ENCODE measurements at places on chromosomes 2 and 18.

DNA sequence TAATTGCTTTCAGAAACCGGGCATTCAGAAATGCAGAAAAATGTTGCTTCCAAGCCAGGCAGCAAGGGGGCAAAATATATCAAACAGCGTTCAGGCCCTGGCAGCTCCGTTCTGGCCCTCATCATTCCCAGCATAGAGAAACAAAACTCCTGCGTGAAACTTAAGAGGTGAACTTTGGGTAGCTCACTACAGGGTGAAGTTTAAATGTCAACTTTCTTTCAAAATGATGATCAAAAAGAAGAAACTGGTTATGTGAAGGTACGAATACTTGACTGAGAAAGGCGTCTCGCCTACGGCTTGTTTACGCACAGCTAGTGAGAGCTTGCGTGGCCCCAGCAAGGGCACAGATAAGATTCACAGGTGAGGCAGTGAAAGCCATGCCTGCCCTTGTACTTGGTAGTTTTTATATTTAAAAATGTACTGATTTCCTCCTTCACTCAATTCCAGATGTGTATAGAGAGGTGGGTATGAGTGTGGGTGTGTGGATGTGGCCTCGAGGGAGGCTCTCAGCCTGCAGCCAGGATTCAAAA is 127.5 kb downstream of the NFATC1 start:
- DNase-seq, result peak; percentile 78

GRCh38 chr18:73099759-73100158 is 232.0 kb upstream of the NETO1 start:
- DNase-seq, result no peak

- no peak for DNase-seq
These were observed 157.1 kb downstream of the RIT2 start for GRCh38 chr18:42958353-42958752.

DNA sequence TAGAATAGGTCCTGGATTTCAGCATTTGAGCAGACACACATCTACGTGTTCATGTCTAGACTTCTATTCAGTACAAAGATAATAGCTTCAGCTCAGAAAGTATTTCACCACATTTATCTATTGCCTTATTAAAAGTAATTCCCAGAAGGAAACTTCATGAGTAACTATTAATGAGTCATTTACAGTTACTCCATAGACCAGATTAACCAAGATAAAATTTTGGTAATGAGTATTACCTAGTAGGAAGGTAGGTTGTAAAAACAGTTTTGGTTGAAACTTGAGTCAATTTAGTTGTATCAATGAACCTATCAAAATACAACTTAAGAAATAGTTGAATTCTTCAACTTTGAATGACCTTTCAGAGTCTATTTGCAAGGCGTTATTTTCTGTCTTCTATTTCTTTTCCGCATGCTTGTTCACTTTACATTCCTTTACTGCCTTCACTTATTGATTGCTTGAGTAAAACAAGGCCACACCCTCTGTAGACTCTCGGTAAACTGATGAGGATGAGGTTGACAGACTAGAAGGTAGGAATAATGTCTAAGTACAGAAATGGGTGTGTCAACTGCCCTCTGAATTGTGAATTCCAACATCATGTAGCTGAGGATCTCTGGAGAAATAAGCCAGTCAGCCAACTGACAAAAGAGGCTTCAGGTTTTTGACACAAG is 1165.6 kb upstream of the ZEB2 start:
- no peak for DNase-seq

DNA sequence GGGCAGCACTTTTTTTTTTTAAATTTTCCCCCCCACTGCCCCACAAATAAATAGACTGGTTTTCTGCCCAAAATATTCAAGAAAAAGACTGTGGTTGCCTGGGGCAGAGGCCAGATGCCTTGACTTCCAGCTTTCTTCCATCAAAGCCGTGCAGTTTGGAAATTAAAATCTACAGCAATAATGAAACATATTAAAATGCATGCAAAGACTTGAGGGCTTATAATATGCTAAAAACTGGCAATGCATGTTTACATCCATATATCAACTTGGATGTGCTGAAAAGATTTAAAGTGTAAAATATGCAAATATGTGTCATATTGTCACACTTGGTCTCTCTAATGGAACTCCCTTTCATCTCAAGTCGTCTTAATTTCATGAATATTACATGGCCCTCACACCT is 2036.2 kb upstream of the PIK3C3 start:
- no peak for DNase-seq

GRCh38 chr2:186559370-186559769 is 30.5 kb upstream of the ITGAV start:
- no peak for DNase-seq

DNA sequence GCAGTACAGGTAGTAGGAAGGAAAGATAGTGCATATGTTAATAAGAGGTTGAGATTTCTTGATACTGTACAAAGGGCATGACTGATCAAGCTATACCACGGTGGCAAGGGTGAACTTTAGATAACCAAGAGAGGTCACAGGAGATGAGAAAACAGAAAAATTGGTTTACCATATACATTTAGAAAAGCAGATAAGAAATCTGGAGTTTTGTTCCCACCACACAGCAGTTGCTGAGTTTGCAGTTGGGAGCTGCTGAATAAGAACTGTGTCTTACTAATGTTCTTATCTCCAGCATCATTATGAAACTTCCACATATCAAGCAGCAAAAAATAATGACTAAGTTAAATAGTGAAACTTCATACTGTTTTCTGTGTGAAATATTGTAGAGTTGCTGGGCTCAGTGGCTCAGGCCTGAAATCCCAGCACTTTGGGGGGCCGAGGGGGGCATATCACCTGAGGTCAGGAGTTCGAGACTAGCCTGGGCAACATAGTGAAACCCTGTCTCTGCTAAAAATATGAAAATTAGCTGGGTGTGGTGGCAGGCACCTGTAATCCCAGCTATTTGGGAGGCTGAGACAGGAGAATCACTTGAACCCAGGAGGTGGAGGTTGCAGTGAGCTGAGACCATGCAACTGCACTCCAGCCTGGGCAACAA is 12.0 kb upstream of the IMPACT start:
- DNase-seq, result peak; percentile 29

DNA sequence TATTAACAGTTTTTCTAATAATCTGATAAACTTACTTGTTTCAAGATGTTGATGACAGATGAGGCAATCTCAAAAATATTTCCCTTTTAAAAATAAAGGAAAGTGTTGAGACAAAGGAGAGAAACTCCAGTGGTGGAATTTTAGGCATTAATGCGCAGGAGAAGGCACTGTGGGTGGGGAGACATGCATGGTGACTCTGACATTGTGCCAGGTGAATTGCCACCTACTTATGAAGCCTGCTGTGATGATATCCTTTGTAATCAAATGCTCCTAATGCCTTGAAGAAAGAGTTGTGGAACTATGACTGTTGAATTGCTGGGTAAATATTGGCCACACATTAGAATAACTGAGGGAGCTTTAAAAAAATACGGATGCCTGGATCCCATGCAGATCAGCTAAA is 101.4 kb downstream of the PLA2R1 start:
- no peak for DNase-seq

DNA sequence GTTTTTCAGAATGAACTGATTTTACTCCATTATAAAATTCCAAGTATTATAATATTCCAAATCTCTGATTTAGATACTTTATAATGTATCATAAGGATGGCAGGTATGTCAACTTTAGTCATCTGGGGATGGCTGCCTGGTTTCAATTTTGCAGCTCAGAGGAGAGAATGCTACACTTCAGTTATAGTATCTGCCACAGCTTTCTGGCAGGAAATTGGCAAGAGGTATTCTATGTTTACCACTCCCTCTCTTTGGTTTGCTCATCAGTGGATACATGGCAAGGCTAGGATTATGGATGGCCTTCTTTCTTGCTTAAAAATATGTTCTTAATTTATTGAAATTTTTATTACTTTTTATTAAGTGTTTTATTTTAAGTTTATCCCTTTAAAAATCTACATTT is 67.0 kb upstream of the TNFRSF11A start:
- no peak for DNase-seq

- no peak for DNase-seq
These were observed 139.9 kb upstream of the DOCK10 start for GRCh38 chr2:225182126-225182525.

DNA sequence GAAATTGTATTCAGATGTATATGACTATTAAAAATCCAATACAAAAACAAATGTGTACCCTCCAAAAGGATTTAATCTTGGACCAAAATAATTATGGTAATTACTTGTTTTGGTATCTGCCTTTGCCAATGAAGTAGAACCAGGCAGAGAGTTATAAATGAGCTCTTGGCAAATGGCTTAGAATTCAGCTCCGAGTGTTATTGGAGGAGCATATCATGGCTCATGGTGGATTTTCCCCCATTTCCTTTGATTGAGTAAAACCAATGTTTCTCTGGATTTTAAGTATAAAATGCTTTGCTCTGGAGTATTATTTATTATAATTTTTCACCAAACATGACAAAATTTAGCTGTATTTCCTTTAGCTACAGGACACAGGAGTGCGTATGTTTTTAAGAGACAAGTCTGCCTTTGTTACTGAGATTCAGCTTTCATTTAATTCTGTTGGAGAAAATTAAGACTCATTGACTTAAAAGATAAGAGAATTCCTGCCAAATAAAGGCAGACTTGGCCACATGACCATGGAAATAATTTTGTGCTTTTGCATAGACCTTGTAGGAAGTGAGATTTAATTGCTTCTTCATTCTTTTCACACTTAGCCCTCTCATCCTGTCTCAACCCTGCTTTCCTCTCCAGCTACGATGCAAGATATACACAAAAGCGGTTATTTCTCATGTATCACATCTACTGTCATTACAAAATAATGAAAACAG is 281.0 kb upstream of the SOX11 start:
- DNase-seq, result no peak

DNA sequence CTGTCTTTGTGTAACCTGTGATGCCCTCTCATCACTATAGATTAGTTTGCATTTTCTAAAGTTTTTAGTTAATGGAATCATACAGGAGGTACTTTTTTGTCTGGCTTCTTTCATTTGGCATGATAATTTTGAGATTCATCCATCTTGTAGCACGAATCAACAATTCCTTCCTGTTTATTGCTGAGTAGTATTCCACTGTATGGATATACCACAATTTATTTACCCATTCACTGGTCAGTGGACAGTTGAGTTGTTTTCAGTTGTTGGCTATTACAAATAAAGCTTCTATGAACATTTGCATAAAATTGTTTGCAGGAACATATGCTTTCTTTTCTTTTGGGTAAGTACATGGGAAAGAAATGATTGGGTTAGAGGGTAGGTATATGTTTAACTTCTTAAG is 40.1 kb upstream of the ZNF396 start:
- DNase-seq, result no peak

DNA sequence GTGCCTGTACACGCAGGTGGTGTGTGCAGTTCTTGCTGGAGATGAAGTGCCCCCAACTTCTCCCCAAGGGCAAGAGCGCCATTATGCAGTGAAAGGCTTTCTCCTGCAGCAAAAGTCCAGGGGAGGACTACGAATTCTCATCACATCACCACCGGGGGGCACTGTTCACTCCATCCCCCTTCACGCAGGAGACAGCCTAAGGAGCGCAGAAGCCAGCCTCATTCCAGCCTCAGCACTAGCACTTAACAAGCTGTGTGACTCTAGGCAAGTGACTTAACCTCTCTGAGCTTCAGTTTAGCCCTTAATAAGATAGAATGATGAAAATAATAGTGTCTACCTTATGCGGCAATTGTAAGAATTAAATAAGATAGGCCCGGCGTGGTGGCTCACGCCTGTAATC is 32.3 kb downstream of the DNMT3A start:
- DNase-seq, result peak; percentile 71

DNA sequence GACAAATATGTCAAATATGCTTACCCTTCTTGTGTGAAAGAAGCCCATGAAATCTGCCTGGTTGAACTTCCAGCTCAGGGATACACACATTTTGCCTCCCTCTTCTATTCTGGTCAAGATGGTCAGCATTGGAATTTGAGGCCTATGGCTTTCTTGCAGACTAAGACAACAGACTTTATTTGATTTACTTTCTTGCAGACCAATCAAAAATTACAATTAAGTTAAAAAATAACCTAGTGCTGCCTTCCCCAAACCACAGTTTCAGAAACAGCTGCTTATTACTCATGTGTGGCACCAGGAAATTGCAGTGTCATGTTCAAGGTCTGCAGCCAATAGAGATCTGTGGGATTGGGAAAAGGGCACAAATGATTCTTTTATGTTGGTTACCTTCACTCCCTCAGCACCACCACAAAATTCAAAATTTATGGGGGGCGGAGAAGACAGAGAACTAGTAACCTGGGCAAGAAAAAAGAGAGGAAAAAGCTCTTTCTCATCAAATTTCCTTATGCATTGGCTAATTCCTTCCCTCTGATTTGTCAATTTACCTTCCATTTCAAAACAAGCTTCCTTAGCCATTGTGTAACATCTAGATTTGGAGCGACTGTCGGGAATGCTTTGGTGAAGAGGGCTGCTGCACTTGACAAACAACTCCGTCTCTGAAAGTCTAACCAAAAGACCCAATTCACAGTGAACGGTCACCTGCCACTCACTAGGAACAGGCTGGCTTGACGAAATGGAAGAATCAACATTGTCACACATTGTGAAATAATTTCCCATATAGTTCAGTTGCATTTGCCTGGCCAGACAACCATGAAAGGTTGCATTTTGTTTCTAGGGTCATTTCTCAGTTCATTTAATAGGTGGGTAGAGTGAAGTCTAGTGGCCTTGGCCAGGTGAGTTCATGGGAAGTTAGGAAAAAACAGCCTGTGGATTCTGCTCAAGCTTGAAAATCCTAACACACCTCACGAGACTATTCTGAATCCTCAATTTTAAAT is 100.4 kb upstream of the FZD5 start:
- no peak for DNase-seq

All from activated CD4-positive, alpha-beta T cell treated with anti-CD3 and anti-CD28 coated beads, Interleukin-2, amount 50 U/mL, for 48 hours (primary cell).